ENCODE measurements at places on chromosomes 12 and 14.

DNA sequence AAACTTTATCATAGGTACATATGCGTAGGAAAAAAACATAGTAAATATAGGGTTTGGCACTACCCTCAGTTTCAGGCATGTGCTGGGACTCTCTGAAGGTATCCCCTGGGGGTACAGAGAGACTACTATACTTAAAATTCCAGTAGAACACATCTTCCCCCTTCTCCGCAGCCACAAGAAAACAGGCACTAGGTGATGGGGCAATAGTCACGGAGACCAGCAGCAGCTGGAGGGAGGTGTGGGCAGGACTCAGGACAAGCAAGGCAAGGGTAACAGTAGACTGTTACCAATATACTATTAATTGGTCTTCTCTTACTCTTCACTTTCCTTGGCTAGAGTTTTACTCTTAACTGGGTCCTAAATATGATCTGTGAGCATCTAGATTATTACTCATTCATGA lies 4.6 kb upstream of the PAPOLA start:
- no peak for DNase-seq

DNA sequence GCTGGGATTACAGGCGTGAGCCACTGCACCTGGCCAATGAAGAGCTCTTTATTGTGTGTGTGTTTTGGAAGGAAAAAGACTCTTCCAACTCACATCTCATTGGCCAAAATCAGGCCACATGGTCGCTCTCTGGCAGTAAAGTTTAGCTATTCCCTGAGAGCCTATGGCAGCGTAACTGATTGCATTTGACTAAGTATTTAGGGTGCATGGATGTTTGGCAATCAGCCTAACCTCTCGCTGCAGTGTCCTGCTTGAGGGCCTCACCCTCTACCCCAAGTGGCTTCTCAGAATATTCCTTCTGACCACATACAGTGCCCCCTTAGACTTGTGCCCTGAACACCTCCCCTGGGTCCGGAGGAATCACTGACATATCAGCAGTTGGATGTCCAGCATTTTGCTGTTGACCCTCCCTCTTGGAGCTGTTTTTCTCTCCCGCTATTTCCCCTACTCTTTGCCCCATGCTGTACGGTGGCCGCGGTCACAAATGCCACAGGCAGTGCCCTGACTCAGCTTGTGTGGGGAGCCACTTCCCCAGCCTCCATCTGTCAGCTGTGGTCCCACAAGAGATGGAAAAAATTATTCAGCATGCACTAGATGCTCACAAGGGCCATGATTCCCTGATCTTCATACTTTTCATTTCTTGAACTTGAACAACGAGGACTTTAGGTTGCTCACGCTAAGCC lies 9.5 kb downstream of the PHETA1 start:
- no peak for DNase-seq

DNA sequence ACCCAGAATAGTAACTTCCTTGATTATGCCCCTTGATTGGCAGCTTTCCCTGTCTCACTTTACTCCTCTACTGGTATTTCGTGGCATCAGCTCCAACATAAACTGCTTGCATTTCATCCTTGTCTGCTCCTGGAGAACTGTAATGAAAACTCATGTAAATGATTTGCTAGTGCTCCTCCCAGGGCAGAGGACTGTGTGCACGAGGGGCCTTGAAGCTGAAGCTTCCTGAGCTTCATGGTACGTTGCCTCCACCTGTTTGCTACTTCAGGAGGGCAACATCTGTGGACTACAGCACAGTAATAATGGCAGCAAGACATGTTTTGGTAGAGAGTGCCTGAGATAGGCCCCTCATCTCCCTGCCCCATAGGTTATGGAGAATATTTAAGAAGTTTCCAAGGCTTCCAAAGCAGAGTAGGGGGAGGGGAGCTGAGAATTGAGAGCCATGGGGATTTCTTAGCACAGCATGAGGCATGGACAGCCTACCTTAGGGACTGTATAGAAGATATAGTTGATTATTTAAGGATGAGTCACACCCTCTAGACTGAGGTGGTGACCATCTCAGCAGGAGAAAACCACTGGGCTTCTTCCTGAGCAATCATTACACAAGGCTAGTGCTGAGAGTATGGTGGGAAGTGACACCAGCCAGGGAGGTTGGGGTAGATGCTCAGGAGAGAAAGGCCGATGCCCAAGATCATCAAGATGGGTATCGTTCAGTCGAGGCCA lies 29.5 kb downstream of the CCDC198 start:
- no peak for DNase-seq

GRCh38 chr12:120642826-120643225 lies 2.4 kb downstream of the CABP1 start:
- no peak for DNase-seq

DNA sequence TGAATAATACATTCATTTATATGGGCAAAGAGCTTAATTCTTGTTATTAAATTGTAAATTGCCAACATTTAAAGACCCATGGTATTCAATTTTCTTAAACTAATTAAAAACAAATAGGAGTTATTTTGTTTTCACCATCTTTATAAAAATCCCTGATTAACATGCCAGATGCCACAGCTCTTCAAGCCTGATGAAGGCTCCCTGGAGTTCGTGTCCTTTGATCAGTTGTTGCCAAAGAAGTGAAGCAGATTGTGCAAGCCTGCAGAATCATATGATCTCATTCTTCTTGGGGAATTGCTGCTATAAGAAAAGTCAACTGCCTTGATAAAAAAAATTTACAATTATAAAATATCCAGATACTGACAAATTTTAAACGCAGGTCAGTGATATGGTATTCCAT lies 288.3 kb upstream of the PPFIA2 start:
- DNase-seq = no peak

GRCh38 chr14:71322655-71323250 lies 415.5 kb downstream of the PCNX1 start:
- DNase-seq = no peak

DNA sequence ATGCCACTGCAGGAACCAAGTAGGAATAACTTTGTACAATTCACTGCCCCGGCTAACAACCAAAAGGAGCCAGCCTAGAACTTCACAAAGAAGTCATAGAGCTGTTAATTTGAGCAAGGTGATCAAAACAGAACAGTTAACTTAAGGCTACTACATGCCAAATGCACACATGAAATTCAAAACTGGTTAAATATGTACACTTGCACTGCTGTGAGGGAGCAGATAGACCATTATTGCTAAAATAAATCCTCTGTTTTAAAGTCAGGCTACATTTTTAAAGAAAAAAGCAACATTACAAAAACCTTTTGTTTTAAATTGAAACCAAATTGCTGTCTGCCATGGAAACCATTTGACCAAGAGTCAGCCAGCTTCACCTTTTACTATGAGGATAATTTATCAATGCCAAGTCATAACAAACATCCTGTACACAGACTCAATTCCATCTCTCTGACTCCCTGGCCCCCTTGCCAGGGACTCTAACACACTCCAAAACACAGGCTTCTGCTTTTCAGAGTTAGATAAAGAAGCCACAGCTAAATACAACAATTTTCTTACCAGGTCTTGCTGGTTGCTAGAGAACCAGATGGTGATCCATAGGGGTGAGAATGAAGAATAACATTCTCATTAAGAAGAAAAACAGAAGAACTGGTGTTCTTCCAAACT lies 84.0 kb downstream of the LRP6 start:
- no peak for DNase-seq

DNA sequence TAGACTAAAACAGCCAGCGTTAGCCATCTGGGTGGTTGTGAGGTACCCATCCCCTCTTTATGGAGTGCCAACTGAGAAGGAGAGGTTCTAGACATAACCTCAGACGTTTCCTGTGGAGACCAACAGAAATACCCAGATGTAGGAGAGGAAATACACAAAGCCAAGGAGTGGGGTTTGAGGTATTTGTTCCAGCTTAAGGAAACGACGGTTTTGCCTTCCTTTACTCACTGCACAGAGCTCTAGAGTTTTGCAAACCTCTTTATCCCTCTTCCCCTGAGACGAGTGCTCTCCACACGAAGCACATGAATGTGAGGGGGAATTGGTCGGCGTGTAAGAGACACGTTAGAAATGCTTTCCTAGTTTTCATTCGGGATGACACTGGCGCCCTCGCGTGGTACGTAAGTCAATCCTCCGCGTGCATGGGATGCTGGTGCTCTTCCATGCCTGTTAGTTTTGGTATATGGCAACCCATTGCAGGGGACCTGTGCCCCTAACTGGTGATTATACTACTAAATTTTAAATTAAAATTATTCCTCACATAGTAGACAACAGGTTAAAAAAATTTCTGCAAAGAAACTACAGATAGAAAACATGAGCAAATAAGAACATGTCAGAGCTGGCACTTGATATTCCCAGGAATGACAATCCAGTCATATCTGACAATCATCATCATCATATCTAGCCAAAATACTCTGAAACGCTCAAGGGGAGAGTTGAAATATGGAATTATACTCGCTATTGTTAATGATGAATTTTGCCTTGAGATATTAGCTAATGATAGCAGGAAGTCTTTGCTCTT lies 121.7 kb downstream of the PPM1H start:
- DNase-seq = peak; percentile 55
